Esophagus squamous epithelium (tissue), 5 donors: ENCODE measurements at places on chromosomes 6 and 20.

- no peak overlapping the region for H3K4me3 ChIP-seq
- no peaks in the 10 kb centered on the region for H3K27me3 ChIP-seq
- no peak for DNase-seq
- peak overlapping the region; percentile 44 for H3K27ac ChIP-seq
- H3K4me1 ChIP-seq, result peaks cover 24% of the 10 kb centered on the region
Measured at GRCh38 chr20:63105211-63106107, 98.7 kb upstream of the BHLHE23 start.

- no peak overlapping the region for H3K4me3 ChIP-seq
- H3K4me1 ChIP-seq, result no peaks in the 10 kb centered on the region
- H3K36me3 ChIP-seq, result no peaks in the 10 kb centered on the region
- DNase-seq, result no peak
Measured at GRCh38 chr6:163776196-163776905, 361.8 kb downstream of the QKI start.

GRCh38 chr20:24535941-24536730, 66.7 kb downstream of the SYNDIG1 start:
- H3K27ac ChIP-seq, result no peak overlapping the region
- DNase-seq, result no peak
- no peaks in the 10 kb centered on the region for H3K4me1 ChIP-seq
- no peaks in the 10 kb centered on the region for H3K27me3 ChIP-seq
- H3K4me3 ChIP-seq, result no peak overlapping the region

DNA sequence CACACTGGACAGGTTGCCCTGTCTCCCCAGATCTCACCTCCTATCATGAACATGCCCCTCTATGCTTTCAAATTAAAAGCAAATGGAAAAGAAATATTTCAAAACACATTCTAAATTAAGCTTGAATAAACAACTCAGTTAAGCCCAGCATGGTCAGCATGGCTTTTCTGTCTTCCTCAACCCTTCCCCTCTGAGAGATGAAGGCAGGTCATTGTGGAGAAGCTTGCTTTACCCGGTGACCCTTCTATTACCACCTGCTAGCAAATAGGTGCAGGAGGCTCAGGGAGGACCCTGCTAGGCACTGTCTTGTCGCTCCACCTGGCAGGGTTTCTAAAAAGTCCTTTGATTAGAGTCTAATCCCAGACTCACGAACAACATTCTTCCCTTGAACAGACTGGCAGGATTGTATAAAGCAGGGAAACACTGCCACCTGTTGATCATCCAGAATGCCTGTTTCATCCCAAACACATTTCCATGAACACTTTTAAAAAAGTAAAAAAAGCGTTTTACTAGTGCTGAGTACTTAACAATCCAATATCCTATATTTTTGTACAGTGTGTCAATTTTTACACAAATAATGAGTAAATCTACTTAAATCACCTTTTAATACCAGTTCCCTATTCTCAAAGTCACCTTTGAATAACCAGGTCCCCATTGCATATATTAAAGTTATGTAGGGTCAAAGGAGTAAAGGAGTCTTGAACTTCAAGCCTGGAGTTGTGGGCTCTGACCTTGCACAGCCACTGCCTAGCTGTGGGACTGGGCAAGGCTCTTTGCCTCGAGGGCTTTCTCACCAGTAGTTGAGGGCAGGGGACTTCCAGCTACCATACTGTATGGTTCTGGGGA, 75.5 kb downstream of the GPR6 start:
- DNase-seq, result no peak
- H3K27ac ChIP-seq, result no peak overlapping the region
- no peak overlapping the region for H3K4me3 ChIP-seq
- no peaks in the 10 kb centered on the region for H3K4me1 ChIP-seq

GRCh38 chr6:23335894-23336293, 766.5 kb downstream of the HDGFL1 start:
- no peaks in the 10 kb centered on the region for H3K36me3 ChIP-seq
- no peak overlapping the region for H3K4me3 ChIP-seq
- no peaks in the 10 kb centered on the region for H3K27me3 ChIP-seq
- no peak for DNase-seq
- H3K4me1 ChIP-seq, result no peaks in the 10 kb centered on the region

DNA sequence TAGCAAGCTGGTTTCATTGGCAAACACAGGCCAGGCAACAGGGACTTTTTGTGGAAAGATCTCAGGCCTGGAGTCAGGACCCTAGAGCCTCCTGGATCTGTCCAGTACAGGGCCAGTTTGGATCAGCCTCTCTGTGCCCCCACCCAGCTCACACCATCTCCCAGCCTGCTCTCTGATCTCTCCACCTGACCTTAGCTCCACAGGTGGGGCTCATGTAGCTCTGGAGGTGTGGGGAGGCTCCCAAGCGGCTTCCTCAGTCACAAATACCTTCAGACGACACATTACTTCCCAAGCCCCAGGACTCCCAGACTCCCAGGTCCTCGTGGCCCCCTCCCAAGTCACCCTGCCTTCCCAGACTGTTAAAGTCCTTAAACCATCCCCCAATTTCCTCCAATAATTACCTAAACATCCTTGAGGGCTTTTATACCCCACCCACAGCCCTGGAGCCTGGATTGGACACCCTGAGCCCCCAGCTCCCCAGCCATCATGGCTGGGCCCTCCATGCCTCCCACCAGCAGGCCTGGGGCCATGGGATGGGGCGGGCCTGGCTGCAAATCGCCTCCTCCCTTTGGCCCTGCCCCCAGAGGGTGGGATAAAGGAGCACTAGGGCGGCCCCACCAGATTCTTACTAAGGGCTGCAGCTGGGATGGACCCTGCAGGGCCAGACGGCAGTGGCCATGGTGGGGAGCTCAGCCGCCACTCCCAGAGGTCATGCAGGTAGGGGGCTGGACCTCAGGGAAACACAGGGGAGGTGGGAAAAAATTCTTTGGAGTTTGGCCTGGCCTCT, 15.9 kb upstream of the FANCE start:
- no peaks in the 10 kb centered on the region for H3K4me1 ChIP-seq
- H3K27ac ChIP-seq, result no peak overlapping the region
- H3K36me3 ChIP-seq, result no peaks in the 10 kb centered on the region
- no peak overlapping the region for H3K4me3 ChIP-seq
- no peak for DNase-seq

GRCh38 chr6:24484657-24485323, 4.6 kb downstream of the GPLD1 start:
- H3K27ac ChIP-seq, result no peak overlapping the region
- no peak overlapping the region for H3K4me3 ChIP-seq
- peaks cover 3% of the 10 kb centered on the region for H3K4me1 ChIP-seq
- no peaks in the 10 kb centered on the region for H3K27me3 ChIP-seq
- no peak for DNase-seq

- DNase-seq, result no peak
- no peak overlapping the region for H3K27ac ChIP-seq
- H3K27me3 ChIP-seq, result no peaks in the 10 kb centered on the region
Measured at GRCh38 chr20:57849521-57850215, 139.9 kb upstream of the PMEPA1 start.

- no peak overlapping the region for H3K27ac ChIP-seq
- H3K4me3 ChIP-seq, result no peak overlapping the region
- no peaks in the 10 kb centered on the region for H3K4me1 ChIP-seq
- no peaks in the 10 kb centered on the region for H3K27me3 ChIP-seq
Measured at GRCh38 chr20:44837946-44838345, 27.6 kb upstream of the RIMS4 start.

DNA sequence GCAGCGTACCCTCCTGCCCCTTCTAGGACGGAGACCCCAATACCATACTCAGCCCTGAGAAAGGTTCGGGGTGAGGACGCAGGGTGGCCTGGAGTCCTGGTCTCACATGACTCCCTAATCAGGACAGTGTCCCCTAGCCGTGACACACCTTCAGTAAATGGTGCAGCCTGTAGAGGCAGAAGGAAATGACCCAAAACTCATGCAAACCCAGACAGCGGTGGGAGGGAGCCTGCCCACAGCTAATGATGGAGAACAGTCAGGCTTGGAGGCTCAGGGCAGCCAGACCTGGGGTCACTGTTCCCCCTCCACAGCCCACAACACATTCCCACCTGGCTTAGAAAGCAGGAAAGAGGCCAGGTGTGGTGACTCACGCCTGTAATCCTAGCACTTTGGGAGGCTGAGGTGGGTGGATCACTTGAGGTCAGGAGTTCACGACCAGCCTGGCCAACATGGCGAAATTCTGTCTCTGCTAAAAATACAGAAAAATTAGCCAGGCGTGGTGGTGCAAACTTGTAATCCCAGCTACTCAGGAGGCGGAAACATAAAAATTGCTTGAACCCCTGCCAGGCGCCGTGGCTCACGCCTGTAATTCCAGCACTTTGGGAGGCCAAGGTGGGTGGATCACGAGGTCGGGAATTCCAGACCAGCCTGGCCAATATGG, 8.8 kb upstream of the HMGA1 start:
- no peaks in the 10 kb centered on the region for H3K27me3 ChIP-seq
- no peak overlapping the region for H3K4me3 ChIP-seq
- no peaks in the 10 kb centered on the region for H3K36me3 ChIP-seq
- DNase-seq, result no peak
- H3K4me1 ChIP-seq, result peaks cover 25% of the 10 kb centered on the region
- H3K27ac ChIP-seq, result peak overlapping the region; percentile 70

GRCh38 chr6:71248306-71248765, 40.3 kb upstream of the OGFRL1 start:
- no peak overlapping the region for H3K4me3 ChIP-seq
- no peaks in the 10 kb centered on the region for H3K36me3 ChIP-seq
- no peak overlapping the region for H3K27ac ChIP-seq
- H3K27me3 ChIP-seq, result no peaks in the 10 kb centered on the region
- DNase-seq, result no peak

DNA sequence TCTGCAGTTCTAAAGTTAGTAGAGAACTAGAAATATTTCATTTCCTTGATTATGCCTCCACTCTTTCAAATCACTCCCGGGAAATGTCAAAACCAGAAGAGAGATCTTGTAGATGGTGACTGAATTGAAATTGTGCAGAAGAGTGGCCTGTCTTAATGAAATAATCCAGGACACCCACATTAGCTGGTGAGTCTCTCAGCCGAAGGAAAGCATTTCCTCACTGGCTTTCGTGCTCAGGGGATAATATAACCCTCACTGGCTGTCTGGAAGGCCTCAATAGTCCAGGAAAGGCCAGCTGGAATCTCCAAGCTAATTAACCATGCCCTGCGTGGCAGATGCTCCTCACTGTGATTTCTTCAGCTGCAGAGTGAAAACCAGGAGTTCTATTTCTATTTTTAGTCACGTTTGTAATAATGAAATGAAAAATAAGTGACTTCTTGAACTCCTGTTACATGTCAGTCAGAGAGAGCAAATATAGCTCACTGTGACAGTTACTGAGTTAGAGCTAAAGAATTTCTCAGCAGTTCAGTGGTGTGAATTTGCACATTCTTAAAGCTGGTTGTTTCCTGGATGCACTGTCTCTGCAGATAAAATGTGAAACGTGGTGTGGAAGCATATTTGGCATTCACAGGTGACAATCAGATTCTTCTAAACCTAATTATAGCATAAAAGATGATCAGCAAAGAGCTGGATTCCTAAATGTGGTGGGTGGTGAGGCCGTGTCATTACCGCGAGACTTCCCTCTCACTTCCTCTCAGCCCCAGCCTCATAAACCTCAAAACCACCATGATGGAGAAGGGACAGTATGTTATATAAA, 211.7 kb downstream of the LMBRD1 start:
- H3K4me1 ChIP-seq, result no peaks in the 10 kb centered on the region
- no peak overlapping the region for H3K27ac ChIP-seq
- no peak overlapping the region for H3K4me3 ChIP-seq
- no peaks in the 10 kb centered on the region for H3K27me3 ChIP-seq
- no peak for DNase-seq

GRCh38 chr20:34977365-34978091, 21.9 kb downstream of the MYH7B start:
- H3K4me1 ChIP-seq, result no peaks in the 10 kb centered on the region
- H3K36me3 ChIP-seq, result no peaks in the 10 kb centered on the region
- H3K27me3 ChIP-seq, result no peaks in the 10 kb centered on the region
- no peak overlapping the region for H3K27ac ChIP-seq

DNA sequence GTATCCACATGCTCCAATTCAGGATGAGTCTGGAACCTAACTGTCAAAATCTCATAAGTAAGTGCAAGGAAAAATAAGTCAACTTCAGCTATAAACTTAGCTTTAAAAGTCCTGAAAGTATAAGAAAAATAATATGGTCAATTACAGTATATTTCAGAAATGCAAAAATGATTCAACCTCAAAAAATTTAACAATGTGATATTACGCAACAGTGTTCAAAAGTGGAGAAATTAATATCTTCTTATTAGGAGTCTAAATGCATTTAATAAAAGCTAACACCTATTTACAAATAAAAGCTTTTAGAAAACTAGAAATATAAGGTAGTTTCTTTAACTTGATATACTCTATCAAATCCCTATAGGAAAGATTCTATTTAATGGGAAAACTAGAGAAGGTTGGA, 111.2 kb upstream of the OPRM1 start:
- no peaks in the 10 kb centered on the region for H3K27me3 ChIP-seq
- no peak overlapping the region for H3K4me3 ChIP-seq
- H3K27ac ChIP-seq, result no peak overlapping the region
- H3K36me3 ChIP-seq, result no peaks in the 10 kb centered on the region
- no peak for DNase-seq

- H3K4me3 ChIP-seq, result no peak overlapping the region
- no peak overlapping the region for H3K27ac ChIP-seq
- DNase-seq, result no peak
- no peaks in the 10 kb centered on the region for H3K36me3 ChIP-seq
- H3K27me3 ChIP-seq, result no peaks in the 10 kb centered on the region
Measured at GRCh38 chr20:10105046-10105445, 70.3 kb downstream of the ANKEF1 start.

GRCh38 chr6:43076464-43077332, 584 bp downstream of the PTK7 start:
- H3K4me3 ChIP-seq, result peak overlapping the region; percentile 93
- H3K4me1 ChIP-seq, result peaks cover 10% of the 10 kb centered on the region
- H3K27ac ChIP-seq, result peak overlapping the region; percentile 78
- H3K36me3 ChIP-seq, result no peaks in the 10 kb centered on the region
- H3K27me3 ChIP-seq, result no peaks in the 10 kb centered on the region
- no peak for DNase-seq

DNA sequence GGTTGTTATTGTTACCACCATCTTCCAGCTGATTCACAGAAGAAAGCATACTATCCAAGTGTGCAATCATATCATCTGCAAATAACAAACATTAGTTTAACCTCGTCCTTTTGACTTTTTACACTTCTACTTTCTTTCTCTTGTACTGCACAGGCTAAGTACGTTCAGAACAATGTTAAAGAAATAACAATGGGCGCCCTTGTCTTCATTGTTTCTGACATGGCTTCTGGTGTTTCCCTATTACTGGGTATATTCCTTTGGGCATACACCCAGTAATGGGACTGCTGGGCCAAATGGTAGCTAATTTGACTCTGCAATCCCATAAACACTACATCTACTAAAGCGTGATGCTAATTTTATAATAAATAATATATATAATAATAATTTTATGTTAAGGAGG, 146.7 kb downstream of the GJA10 start:
- no peaks in the 10 kb centered on the region for H3K4me1 ChIP-seq
- H3K27me3 ChIP-seq, result no peaks in the 10 kb centered on the region
- DNase-seq, result no peak

DNA sequence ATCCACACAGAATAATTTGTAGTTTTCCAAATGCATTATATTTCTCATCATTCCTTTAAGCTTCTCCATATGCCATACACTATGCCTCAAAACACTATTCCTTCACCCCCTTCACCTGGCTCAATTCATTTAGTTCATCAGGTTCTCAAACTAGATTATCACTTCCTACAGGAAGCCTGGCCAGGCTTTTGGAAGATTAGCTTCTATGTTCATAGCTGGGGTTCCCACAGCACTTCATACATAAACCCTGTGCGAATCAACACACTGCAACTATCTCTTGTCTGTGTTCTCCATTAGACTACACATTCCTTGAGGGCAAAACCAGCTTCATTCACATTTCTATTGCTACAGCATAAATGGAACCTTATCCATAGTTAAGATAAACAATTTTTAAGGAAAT, 40.5 kb upstream of the PLN start:
- H3K27me3 ChIP-seq, result no peaks in the 10 kb centered on the region
- H3K4me1 ChIP-seq, result no peaks in the 10 kb centered on the region
- H3K4me3 ChIP-seq, result no peak overlapping the region
- no peak for DNase-seq
